ENCODE measurements at places on chromosomes 16 and 17.

DNA sequence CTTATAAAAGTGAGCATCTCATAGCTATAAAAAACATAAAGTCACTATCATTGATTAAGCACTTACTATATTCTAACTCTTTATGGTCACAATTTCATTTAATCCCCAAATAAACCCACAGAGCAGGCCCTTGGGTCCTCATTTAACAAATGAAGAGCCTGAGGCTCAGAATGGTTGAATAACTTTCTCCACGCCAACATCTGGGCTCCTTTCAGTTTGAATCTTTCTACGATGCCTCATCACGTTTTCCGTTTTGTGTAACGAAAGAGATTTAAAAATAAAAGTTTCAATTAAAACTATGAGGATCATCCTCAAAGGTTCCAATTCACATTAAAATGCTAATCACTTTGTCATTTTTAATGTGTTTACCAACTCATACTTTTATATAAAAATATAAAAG, 74.2 kb upstream of the ADAMTS18 start:
- DNase-seq, result no peak

GRCh38 chr16:86660623-86661022, 82.3 kb downstream of the FOXL1 start:
- no peak for DNase-seq

DNA sequence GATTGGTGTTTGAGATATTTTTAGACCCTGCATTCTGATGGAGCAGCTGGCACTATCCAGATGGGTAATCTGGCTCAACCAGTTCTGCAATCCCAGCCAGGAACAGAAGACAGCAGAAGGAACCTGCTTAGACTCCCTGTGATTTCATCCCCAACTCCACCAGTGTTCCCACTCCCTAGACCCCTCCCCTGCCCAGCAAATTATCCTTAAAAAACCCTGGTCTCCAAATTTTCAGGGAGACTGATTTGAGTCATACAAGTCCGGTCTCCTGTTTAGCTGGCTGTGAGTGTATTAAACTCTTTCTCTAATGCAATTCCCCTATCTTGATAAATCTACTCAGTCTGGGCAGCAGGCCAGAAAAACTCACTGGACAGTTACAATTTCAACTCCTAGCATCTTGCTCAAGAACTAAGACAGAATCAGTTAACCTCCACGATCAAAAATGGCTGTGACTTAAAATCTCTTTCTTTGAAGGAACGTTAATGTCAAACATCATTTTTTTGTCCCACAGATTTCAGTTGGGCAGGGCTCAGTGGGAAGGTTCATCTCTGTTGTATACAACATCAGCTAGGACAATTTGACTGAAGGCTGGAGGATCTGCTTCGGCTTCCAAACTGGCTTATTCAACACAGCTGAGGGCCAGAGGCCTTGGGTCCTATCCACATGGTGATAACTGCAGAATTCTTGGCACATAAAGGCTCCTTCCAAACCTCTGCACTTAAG, 4.9 kb upstream of the RBL2 start:
- no peak for DNase-seq

GRCh38 chr17:27559506-27560481, 71.2 kb upstream of the LGALS9 start:
- DNase-seq, result no peak

DNA sequence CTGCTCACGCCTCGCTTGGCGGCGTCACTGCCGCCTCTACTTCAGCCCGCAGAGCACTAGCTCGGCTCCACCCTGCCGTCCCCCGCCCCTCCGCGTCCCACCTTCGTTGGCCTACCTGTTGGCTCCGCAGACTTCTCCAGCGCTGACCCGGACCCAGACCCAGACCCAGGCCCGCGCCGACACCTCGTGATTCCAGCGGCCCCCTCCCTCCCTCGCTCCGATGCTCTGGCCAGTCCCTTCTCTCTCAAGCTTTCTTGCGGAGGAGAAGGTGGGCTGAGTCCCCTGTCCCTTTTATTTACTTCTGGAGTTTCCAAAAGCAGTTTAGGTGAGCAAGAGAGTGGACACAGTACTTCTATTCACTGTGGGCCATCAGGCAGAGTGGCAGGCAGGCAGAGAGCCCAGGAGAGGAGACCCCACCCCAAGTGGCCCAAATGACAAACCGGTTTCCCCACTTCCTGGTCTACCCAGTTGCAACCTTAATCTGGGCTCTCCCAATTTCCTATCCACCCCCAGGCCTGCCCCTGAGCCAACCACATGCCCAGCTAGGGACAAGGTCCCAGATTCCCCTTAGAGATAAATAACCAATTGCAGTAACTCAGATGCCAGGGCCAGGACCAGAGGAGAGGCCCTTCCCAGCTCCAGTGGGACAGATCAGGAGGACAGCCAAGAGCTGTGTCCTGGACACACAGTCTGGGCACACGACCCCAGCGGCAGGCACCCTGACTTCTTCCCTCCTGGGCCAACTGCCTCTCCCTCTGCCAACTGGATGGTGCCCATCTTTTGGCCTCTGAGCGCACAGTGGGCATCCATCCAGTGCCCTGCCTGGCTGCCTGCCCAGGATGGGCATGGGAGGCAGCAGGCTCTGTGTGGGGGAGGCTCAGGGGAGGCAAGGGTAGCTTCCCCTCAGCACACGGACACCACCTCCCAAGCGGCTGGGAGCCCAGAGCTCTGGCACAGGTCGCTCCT, 1.2 kb upstream of the SRCIN1 start:
- no peak for DNase-seq

Data from breast epithelium (tissue), 4 donors.